Endothelial cell (in vitro differentiated cells): ENCODE measurements at places on chromosomes 5 and 9. TPM values are rescaled to one million over a fixed set of nuclear protein-coding genes. Genes with fewer than 3 reads are reported as not detected.

DNA sequence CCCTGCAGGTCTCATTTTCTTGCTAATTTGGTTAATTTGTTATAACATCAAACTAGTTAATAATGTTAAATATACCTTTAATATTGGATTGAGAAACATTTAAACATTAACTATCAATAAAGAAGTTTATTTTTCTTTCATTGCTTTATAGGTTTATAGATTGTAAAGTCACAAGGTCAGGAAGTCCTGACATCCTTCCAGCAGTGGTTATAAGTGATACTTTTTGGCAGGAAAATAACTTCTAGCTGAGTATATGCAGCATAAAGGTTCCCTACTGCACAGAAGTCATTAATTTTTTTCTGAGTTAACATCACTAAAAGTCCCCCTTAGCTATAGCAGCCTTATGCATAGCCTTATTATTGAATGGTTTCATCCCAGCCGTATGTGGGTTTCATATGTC lies 85.5 kb downstream of the LNPEP start:
- no peaks in the 10 kb centered on the region for H3K27me3 ChIP-seq
- H3K36me3 ChIP-seq: peaks cover 5% of the 10 kb centered on the region

DNA sequence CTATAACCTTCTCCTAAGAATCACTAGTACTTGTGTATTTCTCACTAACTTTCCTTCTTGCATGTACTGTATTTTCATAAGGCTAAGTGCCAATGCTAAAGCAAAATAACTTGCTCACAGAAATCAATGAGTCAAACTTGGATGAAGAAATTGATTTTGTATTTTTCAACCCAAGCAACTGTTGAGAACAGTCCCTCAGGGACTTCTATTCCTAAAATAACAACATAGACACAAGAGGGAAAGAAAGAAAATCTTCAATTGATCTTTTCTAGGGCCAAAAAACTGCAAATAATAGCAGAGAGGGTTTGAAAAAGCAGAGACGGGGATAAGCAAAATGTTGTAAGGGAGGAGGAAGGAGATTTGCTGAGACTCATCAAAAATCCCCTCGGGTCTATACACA lies 69.8 kb downstream of the HABP4 start:
- no peaks in the 10 kb centered on the region for H3K27me3 ChIP-seq
- peaks cover 4% of the 10 kb centered on the region for H3K36me3 ChIP-seq
- H3K27ac ChIP-seq: no peak overlapping the region
- H3K4me1 ChIP-seq: no peaks in the 10 kb centered on the region

GARIN3 gene
- total RNA-seq: not detected

DNA sequence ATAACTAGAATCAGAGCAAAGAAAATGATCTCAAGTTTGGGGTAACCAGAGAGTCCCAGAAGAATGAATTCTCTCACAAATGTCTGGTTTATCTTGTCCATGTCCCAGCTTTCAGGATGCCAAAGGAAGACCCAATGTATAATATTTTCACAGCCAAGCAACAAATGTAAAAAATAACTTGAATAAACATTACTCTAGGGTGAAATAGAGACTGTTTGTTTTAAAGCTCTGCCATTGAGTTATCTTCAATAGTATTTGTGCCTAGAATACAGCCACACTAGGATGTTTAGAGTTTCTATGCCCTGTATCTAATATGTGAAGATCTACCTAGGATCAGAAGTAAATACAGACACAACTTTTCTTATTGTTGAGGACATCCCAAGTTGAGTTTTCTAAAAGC lies at the start of gene OR13C4:
Gene OR13C4, minus strand, starts transcription at position 101 of the 400 bp plus-strand sequence. Its CDS starts 0 bp downstream, at position 101.
- H3K4me3 ChIP-seq: no peak within 1 kb of the TSS
- H3K36me3 ChIP-seq: no peaks in the 10 kb centered on the region
- H3K27ac ChIP-seq: no peak within 1 kb of the TSS
- no peaks in the 10 kb centered on the region for H3K27me3 ChIP-seq

DNA sequence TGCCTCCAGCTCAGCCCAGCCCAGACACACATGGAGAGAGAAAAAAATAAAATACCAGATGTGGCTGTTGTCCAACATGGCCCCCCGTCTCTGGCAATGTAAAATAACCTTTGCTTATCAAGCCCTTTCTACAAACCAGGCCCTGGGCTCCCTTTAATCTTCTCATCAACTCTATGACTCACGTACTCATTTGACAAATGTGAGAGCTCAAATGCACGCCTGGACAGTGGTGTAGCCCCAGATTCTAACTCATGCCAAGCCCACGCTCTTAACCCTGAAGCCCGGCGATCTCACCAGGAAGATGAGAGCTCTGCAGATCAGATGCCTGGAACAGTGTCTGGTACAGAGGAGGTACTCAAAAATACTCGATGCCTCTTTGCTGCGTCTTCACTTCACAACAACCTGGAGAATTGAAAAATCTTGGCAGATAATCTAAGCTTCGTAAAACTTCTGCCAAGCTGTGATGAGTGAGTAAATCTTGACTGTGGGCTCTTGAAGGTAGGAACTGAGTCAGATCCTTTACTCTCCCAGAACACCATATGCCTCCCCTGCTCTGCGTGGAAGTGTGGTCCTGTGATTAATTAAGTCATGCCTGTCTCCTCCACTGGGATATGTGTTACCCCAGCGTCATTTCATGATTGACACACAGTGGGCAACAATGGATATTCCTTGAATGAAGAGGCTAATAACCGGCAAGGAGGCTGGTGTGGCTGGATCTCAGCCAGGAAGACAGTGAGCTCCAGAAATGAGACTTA lies 102.0 kb upstream of the FSTL4 start:
- no peak overlapping the region for H3K27ac ChIP-seq
- H3K4me3 ChIP-seq: no peak overlapping the region
- no peaks in the 10 kb centered on the region for H3K36me3 ChIP-seq
- no peak for DNase-seq
- no peaks in the 10 kb centered on the region for H3K4me1 ChIP-seq

CAMK4 gene
- total RNA-seq: 34.5 TPM

DNA sequence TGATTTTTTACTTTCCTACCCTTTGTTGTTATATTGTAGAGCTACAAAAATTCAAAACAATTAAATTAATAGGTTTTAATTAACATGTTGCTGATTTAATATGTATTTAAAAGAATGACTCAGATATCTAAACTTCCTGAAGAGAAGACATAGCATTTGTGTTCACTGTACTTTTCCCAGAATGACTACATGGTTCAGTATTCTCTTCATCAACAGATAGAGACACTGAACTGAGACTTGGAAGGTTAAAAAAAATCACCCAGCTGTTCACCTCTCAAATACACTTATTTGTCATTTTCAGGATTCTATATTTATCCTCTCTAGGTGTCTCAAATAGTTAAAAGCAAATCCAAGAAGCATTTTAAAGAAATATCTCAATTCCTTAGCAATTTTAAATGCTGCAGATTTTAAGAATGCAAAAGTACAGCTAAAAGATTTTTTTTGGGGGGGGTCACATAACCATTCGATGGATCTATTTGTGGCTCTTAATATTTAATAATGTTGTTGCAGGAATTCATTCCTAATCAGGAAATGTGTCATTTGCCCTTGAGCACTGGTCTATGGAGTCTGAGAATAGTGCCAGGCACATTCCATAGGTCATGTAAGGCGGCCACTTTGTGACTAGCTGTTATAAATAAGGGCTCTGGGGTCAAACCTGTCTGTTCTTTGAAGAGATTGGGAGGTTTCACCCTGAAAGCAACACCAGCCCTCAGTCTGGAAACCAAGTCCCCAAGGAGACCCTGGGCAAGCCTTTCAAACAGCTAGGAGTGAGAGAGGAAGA lies 463.1 kb downstream of the NR2F1-AS1 start:
- no peaks in the 10 kb centered on the region for H3K36me3 ChIP-seq
- H3K4me3 ChIP-seq: no peak overlapping the region
- no peaks in the 10 kb centered on the region for H3K27me3 ChIP-seq
- H3K27ac ChIP-seq: no peak overlapping the region
- no peak for DNase-seq

IL11RA gene
- 61.4 TPM for total RNA-seq

PCSK1 gene
- total RNA-seq: 0.41 TPM

SPATA31A3 gene
- total RNA-seq: not detected

DNA sequence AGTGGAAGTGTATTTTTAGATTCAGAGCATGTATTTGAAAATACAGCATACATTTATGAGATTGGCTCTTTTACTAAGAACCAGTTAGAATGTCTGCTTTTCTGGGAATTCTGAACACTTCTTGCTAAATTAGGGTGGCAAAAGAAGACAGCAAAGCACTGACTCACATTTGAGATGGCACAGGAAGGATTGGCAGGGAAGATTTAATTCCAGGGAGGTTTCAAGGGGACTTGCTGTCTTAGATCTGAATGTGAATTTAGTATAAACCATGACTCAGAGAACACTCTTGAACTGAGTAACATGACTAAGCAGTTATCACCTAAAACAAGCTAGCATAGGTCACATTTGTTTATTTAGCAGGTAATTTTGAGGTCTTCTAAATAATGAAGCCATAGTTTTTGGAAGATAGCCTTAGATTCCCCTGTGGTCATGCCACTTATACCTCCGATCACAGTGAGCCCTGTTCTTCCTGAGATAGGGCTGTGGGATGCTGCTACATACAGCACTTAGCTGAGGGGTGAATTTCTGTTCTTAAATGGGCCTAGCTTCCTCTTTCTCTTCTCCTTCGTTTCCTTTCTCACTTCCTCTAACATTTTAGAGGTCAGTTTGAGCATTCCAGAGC lies 173.8 kb downstream of the PCSK1 start:
- H3K4me1 ChIP-seq: peaks cover 14% of the 10 kb centered on the region
- H3K4me3 ChIP-seq: no peak overlapping the region
- no peaks in the 10 kb centered on the region for H3K27me3 ChIP-seq
- no peaks in the 10 kb centered on the region for H3K36me3 ChIP-seq
- no peak overlapping the region for H3K27ac ChIP-seq

DMXL1 gene
- total RNA-seq: 24.9 TPM

GRCh38 chr5:29016067-29016466 lies 1977.7 kb upstream of the CDH9 start:
- no peaks in the 10 kb centered on the region for H3K4me1 ChIP-seq
- no peaks in the 10 kb centered on the region for H3K36me3 ChIP-seq
- H3K4me3 ChIP-seq: no peak overlapping the region
- no peaks in the 10 kb centered on the region for H3K27me3 ChIP-seq
- no peak overlapping the region for H3K27ac ChIP-seq
